RCC 7860 (cell line): ENCODE measurements at places on chromosomes 7 and 10.

DNA sequence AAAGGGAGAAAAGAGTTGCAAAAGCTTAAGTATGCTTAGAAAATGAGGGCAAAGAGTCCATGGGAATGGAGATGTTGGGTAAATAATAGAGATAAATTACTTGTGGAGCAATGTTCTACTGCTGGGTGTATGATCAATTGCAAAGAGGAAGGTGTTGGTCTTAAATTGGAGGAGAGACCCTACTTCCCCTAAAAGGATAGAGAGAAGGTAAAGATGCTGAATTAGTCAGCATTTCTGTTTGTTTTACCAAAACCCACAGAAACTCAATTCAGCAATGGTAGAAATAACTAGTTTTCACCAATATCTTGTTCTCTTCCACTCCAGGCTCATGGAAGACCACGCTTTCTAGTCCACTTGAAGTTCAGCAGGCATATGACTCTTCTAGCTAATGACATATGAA is 32.1 kb downstream of the ASB4 start:
- DNase-seq = no peak

DNA sequence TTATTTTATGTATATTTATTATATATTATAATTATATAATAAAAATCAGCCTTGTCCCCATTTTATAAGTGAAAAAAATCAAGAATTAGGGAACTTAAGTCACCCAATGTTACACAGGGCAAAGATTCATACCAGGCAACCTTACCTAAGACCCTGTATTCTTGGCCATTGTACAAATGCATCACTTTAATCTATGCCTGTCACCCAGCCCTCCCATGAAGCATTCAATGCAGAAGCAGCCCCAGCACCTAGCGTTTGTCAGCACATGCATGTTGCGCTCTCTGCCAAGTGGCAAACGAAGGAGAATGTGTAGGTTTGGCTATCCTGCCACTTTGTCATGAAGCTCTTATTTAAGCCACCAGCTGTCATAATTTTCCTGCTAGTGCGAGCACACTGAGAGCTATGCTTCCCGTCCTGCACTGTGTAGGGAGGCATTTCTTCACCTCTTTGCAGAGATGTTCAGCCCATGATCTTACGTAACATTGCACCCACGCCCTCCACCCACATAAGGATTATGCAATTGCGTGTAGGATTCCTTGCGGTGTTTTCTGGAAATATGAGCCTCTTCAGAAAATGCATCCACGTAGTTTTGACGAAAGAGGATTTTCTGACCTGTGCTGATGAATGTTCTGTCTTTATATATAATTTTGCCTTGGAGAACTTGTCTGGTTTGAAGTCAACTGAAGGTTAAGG is 7.7 kb upstream of the COBL start:
- no peak for DNase-seq

GRCh38 chr10:51861731-51862130 is 162.3 kb upstream of the CSTF2T start:
- DNase-seq = no peak

DNA sequence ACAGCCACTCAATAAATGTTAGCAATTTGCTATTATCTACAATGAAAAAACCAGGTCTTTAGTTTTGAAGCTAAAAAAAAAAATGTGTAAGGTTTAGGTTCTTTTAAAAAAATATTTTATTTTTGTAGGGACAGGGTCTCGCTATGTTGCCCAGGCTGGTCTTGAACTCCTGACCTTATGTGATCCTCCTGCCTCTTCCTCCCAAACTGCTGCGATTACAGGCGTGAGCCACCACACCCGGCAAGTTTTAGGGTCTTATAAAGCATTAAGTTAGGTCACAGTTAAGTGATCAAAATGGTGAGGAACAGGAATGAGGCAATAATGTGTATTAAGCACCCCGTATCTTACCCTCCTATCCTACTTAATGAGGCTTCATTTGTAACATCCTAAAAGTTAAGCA is 774 bp downstream of the SEM1 start:
- DNase-seq = no peak

DNA sequence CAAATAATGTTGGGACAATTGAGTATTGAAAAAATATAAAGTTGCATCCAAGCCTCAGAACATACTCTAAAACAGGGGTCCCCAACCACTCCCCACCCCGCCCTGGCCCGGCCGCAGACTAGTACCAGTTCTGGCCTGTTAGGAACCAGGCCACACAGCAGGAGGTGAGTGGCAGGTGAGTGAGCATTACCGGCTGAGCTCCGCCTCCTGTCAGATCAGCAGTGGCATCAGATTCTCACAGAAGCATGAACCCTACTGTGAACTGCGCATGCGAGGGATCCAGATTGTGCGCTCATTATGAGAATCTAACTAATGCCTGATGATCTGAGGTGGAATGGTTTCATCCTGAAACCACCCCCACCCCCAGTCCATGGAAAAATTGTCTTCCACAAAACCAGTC is 19.4 kb downstream of the HIPK2 start:
- DNase-seq = no peak

DNA sequence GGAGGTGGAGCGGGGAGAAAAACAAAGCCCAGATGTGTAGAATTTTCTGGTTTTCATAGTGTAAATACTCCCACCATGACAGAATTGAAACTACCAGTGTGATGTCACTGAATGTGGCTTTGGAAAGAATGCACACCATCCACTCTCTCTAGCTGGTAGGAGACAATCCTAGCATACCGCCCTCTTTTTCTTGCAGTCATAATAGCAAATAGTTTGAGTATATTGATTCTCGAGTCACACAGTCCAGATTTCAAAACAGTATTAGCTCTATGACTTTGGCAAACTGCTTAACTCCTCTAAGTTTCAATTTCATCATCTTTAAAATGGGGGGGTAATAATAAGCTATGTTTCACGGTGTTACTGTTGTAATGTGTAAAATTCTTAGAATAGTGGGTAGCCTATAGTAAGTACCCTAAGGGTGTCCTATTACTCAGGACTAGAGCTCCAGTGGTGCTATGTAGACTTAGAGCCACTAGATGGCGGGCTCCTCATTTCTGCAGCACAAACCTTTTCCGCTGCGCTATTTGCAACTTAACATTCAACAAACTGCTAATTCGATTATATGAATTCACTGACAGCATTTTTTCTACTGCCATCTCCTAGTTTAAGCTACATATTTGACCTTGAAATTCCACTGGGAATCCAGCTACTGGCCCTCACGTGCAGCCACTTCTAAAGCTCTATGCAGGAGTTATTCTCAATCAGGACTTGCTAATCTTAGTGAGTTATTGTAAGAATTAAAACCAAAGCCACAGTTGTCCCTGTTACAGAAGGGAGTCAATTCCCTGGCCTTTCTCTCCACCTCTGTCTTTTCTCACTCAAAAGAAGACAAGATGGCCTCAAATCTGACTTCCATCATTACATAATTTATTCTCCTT is 18.7 kb downstream of the TAS2R40 start:
- DNase-seq = peak; percentile 63

GRCh38 chr7:585873-586272 is 66.2 kb upstream of the PDGFA start:
- no peak for DNase-seq
